ENCODE measurements at places on chromosomes 13 and 19. TPM values are rescaled to one million over a fixed set of nuclear protein-coding genes. Genes with fewer than 3 reads are reported as not detected.

DNA sequence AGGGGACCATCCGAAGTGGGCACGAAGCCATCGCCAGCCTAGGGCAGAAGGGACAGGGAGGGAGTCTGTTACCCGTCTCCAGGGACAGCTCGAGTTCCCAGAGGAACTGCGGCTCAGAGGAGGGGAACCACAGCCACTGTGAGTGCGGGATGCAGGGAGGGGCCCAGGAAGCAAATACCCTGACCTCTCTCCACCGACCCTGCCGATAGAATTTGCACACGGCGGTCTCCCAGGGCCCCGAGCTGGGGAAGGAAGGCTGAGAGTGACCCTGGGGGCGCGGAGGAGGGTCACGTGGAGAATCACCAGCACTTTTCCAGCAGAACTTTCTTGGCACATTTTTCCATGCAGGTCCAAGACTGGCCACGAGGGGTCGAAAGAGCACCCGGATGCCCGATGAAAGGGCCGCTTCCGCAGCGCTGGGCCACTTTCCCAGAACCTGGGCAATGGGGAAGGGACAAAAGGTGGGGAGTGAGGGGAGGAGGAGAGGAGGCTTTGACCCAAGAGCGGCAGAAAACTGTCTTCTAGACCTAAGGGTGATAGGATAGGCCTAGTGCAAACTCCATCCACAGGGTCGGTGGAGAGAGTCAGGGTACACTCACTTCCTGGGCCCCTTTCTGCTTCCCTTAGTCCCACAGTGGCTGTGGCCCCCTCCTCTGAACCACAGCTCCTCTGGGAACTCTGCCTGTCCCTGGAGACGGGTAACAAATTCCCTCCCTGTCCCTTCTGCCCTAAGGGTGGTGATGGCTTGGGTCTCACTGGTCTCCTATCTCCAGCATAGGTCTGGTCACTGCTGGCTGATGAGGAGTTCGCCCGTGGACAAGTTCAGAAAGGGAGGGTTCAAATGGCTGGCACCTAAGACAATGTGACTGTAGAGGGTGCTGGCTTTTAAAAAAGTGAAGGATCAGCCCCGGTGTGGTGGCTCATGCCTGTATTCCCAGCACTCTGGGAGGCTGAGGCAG is 5.3 kb upstream of the GPR4 start:
- H3K4me1 ChIP-seq = peaks cover 10% of the 10 kb centered on the region
- peaks cover 19% of the 10 kb centered on the region for H3K27me3 ChIP-seq
- H3K4me3 ChIP-seq = peak overlapping the region; percentile 77
- H3K27ac ChIP-seq = no peak overlapping the region
- DNase-seq = peak; percentile 90

- no peaks in the 10 kb centered on the region for H3K4me1 ChIP-seq
- no peaks in the 10 kb centered on the region for H3K27me3 ChIP-seq
- DNase-seq = no peak
- H3K36me3 ChIP-seq = 0 out of 2 replicates have a peak, but pooled peaks cover 6% of the 10 kb centered on the region
Observed at GRCh38 chr13:65217471-65217995, 2012.6 kb downstream of the PCDH9 start.

- H3K36me3 ChIP-seq = peaks cover 8% of the 10 kb centered on the region
- peak within 1 kb of the TSS; percentile 77 for H3K4me3 ChIP-seq
- H3K4me1 ChIP-seq = peaks cover 22% of the 10 kb centered on the region
- peaks cover 28% of the 10 kb centered on the region for H3K27me3 ChIP-seq
- no peak for DNase-seq
Observed at GRCh38 chr19:4909156-4909896, at the start of gene UHRF1. TSS of gene UHRF1 (plus strand) at chr19:4909501. CDS start at chr19:4910886, 1,385 bp downstream.

DNA sequence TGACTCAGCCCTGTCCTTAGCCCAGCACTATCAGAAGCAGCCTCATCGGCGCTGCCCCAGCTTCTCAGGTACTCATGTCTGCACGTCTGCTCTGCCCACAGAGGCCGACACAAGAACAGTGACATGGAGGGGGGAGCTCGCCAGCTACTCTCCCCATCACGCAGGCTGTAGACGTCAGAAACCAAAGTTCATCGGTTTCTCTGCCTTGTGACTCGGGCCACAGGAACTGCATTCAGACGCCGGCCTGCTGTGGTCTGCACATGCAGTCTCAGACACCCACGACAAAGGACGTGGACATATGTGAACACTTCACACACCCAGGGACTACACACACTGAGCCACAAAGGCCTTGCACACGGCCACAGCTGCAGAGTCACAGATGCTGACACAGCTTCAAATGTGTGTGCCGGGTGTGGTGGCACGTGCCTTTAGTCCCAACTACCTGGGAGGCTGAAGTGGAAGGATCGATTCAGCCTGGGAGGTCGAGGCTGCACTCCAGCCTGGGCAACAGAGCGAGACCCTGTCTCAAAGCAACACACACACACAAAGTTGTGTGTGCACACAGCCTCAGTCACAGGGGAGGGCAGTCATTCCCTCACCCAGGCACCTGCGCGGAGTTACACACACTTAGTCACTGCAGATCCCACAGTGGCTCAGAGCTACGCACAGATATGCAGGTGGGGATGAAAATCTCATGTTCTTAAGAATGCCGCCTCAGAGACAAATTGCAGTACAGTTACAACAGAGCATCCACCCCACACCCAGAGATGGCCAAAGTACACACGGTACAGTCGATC is 4.9 kb upstream of the ZFP36 start:
- no peak for DNase-seq
- peaks cover 2% of the 10 kb centered on the region for H3K36me3 ChIP-seq
- peak overlapping the region; percentile 91 for H3K4me3 ChIP-seq
- no peaks in the 10 kb centered on the region for H3K27me3 ChIP-seq

Gene SGCG
- total RNA-seq = not detected

DNA sequence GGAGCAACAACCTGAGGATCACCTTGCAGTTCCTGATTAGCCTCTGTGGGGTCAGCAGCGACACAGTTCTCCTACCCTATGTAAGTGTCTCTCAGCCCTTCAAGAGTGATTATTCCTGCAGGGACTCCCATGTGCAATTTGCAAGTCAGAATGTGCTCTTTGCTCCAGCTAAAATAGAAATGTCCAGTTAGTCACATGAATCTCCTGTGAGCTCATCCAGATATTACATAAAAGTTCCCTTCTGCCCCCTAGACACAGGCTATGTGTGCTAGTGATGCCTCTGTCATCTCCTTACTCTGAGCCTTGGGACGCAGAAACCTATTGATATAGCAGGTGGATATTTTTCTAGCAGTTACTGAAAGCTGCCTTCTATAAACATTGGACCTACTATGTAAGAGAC is 105.5 kb downstream of the ZAR1L start:
- no peaks in the 10 kb centered on the region for H3K36me3 ChIP-seq
- peaks cover 19% of the 10 kb centered on the region for H3K4me1 ChIP-seq
- no peak overlapping the region for H3K27ac ChIP-seq

DNA sequence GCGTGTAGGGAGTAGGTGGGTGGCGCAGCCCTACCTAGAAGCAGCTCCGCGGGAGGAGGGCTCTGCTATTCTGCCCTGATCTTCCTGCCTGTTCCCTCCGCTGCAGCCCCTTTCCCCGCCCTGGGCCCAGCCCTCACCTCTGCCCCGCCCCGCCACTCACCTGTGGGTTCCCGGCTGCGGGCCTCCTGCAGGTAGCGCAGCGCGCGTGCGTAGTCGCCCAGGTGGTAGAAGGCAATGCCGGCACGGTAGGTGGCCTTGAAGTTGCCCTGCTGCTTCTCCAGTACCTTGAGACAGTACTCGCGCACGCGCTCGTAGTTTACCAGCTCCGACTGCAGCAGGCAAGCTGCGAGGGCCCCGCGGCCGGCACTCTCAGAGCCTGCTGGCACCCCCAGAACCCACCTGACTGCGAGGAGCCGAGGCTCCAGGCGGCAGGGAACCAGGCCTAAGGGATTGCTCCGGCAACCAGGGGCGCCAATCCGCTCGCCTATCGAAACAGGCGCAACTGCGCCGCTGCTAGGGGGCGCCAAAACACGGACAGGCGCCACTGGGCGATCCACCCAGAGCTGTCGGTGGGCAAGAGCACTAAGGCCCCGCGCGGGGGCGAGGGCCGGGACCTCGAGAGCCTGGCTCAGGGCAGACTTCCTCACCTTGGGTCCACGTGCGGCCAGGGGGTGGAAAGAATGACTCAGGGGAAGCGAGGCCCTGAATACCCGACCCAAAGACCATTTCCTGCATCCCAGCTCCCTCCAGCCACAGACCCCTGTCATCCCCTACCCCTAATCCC is 965 bp downstream of the TTC9B start:
- no peak overlapping the region for H3K27ac ChIP-seq
- peaks cover 44% of the 10 kb centered on the region for H3K27me3 ChIP-seq
- H3K36me3 ChIP-seq = peaks cover 3% of the 10 kb centered on the region
- peak overlapping the region; percentile 50 for H3K4me3 ChIP-seq
- DNase-seq = peak; percentile 82

DNA sequence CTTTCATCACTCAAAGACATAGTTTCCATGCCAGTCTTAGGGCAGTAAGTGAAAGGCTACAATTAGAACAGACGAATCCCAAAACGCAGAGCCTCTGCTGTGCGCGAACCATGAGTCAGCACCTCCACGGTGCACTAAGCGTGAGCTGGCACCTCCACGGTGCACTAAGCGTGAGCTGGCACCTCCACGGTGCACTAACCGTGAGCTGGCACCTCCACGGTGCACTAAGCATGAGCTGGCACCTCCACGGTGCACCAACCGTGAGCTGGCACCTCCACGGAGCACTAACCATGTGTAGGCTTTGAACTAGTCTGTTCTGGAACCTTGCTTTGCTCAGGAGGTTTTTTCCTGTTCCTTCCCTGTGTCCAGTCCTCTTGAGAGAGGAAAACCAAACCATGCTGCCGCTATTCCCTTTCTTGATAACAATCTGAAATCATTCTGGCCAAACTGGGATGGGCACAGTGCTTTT is 120.6 kb downstream of the IRS2 start:
- no peaks in the 10 kb centered on the region for H3K36me3 ChIP-seq
- no peak for DNase-seq
- H3K4me1 ChIP-seq = peaks cover 16% of the 10 kb centered on the region
- no peak overlapping the region for H3K27ac ChIP-seq

DNA sequence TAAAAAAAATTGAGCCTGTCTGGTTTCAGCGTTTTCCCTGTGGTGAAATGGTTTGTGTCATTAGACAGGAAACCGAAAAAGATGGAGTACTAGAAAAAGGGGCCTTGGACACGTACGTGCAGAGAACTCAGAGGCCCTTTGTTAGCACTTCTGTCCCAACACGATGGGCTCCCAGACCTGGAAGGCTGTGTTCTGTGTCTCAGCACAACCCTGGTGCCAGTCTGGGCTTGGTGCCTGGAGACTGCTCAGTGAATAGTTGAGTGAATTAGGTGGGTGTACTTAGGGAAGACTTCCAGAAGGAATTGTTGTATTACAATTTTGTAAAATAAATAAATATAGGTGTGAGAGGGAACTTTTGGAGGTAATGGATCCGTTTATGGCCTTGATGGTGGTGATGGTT is 8.7 kb downstream of the ZNF71 start:
- peaks cover 68% of the 10 kb centered on the region for H3K36me3 ChIP-seq
- no peak overlapping the region for H3K27ac ChIP-seq
- no peak overlapping the region for H3K4me3 ChIP-seq
- no peaks in the 10 kb centered on the region for H3K4me1 ChIP-seq
- no peak for DNase-seq

- H3K27me3 ChIP-seq = no peaks in the 10 kb centered on the region
- H3K4me1 ChIP-seq = peaks cover 4% of the 10 kb centered on the region
- DNase-seq = no peak
- H3K36me3 ChIP-seq = peaks cover 22% of the 10 kb centered on the region
Observed at GRCh38 chr13:110168999-110169933, 137.7 kb downstream of the COL4A1 start.

DNA sequence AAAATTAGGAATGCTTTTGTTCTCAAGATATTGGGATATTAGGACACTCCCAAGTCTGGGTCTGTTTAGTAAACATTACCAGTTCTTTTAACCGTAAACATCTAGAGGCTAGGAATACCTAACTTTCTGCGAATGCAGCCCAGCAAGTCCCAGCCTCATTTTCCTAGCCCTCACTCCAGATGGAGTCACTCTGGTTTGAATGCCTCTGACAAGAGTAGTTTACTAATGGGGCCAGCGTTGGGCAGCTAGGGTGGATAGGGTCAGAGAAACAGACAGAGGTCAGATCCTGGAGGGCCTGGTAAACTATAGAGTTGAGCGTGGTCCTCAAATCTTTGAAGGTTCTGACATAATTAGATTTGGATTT is 53.6 kb downstream of the WDFY2 start:
- H3K4me3 ChIP-seq = peak overlapping the region; percentile 7
- H3K4me1 ChIP-seq = peaks cover 62% of the 10 kb centered on the region
- no peaks in the 10 kb centered on the region for H3K27me3 ChIP-seq
- DNase-seq = no peak
- H3K27ac ChIP-seq = peak overlapping the region; percentile 56

Gene TEX101
- not detected for total RNA-seq

GRCh38 chr13:108070491-108070890 is 144.8 kb downstream of the LIG4 start:
- peaks cover 40% of the 10 kb centered on the region for H3K36me3 ChIP-seq
- H3K4me1 ChIP-seq = peaks cover 8% of the 10 kb centered on the region
- no peaks in the 10 kb centered on the region for H3K27me3 ChIP-seq
- no peak overlapping the region for H3K4me3 ChIP-seq

- H3K36me3 ChIP-seq = peaks cover 59% of the 10 kb centered on the region
- H3K4me1 ChIP-seq = no peaks in the 10 kb centered on the region
- no peak for DNase-seq
- no peak overlapping the region for H3K4me3 ChIP-seq
Observed at GRCh38 chr19:54850930-54851329, 687 bp downstream of the KIR3DL2 start.

Gene PALM
- total RNA-seq = 25.6 TPM

GRCh38 chr13:40640202-40640601 is 26.2 kb downstream of the FOXO1 start:
- DNase-seq = no peak
- H3K4me3 ChIP-seq = no peak overlapping the region
- H3K27me3 ChIP-seq = no peaks in the 10 kb centered on the region
- H3K36me3 ChIP-seq = no peaks in the 10 kb centered on the region
- H3K4me1 ChIP-seq = peaks cover 76% of the 10 kb centered on the region

DNA sequence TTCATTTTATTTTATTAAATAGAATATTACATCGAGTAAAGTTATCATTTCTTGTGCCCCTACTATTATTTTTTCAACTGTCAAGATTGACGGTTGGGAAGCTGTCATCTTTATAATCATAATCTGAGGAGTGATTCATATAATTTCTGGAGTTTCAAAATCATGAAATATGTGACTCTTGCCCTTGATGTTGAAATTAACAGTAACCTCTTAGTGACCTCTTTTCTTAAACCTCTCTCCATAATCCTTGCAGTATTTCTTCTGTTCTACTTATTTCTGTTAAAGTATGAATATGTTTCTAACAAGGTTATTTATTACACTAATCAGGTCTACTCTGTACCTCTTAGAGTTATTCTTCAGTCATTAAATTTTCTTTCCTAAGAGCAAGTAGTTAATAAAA is 663.8 kb downstream of the LIG4 start:
- no peak overlapping the region for H3K27ac ChIP-seq
- DNase-seq = no peak
- no peaks in the 10 kb centered on the region for H3K27me3 ChIP-seq
- H3K4me1 ChIP-seq = no peaks in the 10 kb centered on the region

Gene DCT
- total RNA-seq = not detected

Gene C19orf67
- total RNA-seq = 0.35 TPM

Gene ZNF724
- total RNA-seq = 59.0 TPM
